Stimulated activated CD8-positive, alpha-beta memory T cell treated with anti-CD3 and anti-CD28 coated beads, Interleukin-15, amount 100 ng/mL, for 48 hours (primary cell): ENCODE measurements at places on chromosomes 3 and 15.
A peak's percentile ranks its signal among the peaks of the same experiment; 100 is the strongest.

- DNase-seq, result no peak
Measured at GRCh38 chr15:27278761-27279160, 307.8 kb downstream of the GABRG3 start.

- no peak for DNase-seq
Measured at GRCh38 chr3:175398676-175399075, 539.5 kb downstream of the NAALADL2 start.

DNA sequence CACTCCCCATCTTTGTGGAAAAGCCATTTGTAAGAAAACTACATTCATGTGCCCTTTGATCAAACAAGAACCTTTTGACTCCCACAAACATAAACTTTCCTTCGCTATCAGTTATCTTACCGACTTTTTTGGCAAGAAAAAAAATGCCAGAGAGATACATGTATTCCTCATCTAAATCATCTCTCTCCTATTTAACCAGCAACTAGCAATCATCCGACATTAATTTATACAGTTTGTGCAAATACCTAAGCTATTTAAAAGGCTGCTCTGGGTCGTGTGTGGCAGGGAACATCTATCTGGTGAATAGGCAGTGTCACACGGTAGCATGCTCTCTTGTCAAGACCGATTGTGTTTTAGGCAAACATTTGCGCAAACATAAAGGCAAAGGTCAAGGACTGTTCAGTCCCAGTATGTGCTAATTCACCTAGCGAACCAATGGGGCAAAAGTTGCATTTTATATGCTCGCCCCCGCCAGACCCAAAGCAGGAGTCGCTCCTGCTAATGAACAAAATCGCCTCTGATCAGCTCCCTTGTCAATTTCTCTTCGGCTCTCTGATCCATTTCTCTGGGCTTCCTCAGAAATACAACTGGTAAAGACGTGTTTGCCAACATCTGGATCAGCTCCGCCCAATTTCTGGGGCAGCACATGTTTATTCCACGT lies 37.7 kb downstream of the ZIC4 start:
- DNase-seq, result no peak

DNA sequence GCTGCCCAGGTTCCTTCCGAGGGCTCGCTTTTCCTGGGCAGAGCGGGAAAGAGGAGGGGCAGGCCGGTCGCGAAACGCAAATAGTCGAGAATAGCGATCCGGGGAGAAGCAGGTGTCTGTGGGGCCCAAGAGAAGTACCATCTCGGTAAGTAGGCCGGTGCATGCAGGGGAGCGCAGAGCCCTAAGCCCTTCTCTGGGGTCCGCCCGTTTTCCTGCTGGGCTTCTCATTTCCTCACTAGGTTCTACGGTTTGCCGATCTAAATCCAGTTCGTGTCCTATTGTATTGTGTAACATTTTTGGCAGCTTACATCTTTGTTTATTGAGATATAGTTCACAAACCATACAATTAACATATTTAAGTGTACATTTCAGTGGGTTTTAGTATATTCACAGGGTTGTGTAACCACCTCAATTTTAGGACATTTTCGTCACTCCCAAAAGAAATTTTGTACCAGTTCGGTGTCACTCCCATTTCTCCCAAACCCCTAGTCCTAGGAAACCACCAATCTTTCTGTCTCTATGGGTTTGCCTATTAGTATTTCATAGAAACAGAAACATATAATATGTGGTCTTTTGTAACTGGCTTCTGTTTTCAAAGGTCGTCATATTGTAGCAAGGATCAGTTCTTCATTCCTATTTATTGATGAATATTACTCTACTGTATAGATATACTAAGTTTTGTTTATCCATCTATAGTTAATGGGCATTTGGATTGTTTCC lies 6.8 kb upstream of the TRIM69 start:
- no peak for DNase-seq

- DNase-seq, result no peak
Measured at GRCh38 chr15:41411031-41411430, 5.9 kb upstream of the RTF1 start.

DNA sequence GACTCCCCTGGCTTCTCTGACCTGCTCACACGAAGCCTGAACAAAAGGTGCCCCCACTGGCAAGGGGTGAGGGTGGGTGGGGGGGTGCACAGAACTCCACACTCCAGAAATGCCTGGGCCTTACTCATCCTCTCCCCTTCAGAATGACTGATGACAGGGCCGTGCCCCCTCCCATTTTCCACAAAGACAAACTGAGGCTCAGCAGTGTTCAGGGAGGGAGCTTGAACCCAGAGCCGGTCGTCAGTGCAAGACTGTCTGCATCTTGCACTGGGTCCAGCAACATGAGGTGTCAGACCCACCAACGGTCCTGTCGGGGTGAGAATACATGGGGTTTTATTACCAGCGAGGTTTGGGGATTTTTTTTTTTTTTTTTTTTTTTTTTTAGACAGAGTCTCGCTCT lies 15.3 kb downstream of the IGDCC3 start:
- DNase-seq, result no peak

DNA sequence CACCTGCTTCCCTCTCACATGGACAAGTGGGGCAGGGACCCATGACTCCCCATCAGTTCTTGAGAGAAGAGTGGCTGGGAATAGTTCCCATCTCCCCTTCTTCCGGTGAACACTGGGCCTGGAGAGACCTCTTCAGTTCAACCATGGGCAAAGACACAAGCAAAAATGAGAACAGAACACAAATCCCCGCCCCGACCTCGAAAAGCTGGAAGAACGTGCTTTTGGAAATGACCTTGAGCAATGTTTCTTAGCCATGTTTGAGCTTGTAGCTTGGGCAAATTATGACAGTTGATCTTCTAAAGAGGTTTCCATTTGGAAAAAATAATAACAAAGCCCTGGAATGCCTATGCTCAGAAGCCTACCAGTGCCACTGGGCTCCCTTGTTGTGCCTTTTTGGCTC lies 59.0 kb downstream of the FAM174B start:
- DNase-seq, result no peak

GRCh38 chr3:109899925-109900324 lies 562.6 kb upstream of the DPPA4 start:
- DNase-seq, result no peak

GRCh38 chr15:40358471-40359353 lies 693 bp downstream of the DISP2 start:
- no peak for DNase-seq

- DNase-seq, result no peak
Measured at GRCh38 chr3:117217355-117217754, 507.8 kb downstream of the TUSC7 start.

- DNase-seq, result no peak
Measured at GRCh38 chr3:62378921-62379320, 5.6 kb upstream of the FEZF2 start.

- no peak for DNase-seq
Measured at GRCh38 chr3:45537970-45538640, 56.4 kb upstream of the LIMD1 start.

GRCh38 chr3:126483321-126483761 lies 7.7 kb upstream of the ZXDC start:
- no peak for DNase-seq

- no peak for DNase-seq
Measured at GRCh38 chr3:57803647-57804081, 47.6 kb downstream of the SLMAP start.

DNA sequence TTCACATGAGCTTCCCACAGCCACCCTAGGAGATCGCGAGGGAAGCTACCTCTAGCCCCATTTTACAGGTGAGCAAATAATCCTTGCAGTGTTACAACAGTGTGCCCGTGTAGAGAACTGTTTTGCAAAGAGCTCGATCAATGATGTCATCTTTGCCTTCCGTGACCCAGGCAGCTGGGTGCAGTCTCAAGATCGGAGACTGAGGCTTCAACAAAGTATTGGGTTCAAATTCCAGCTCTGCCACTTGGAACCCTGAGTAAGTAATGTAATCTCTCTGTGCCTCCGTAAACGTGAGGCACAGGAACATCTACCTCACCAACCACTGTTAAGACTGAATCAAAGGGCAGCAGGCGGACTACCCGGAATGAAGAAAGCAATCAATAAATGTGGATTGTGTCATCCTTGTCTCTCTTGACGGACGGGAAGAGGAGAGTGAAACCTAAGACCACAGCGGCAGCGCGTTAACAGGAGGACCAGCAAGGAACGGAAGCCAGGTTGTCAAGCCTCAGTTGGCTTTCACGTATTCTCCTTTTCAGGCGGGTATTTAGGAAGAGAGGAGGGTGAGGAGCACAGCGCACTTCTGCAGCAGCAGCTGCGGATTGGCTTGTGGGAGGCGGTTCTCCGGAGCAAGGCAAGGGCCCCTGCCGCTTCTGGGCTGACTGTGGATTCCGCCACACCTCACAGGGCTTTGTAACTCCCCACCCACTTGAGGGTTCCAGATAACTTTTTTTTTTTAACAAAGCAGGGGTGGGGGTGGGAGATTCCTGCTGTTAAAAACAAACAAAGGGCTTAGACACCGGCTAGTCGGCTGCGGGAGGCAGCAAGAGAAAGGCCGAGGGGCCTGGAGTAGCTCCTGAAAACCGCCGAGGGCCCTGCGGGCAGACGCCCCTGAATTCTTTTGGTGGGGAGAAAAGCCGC lies 1.5 kb upstream of the SMAD3 start:
- no peak for DNase-seq

DNA sequence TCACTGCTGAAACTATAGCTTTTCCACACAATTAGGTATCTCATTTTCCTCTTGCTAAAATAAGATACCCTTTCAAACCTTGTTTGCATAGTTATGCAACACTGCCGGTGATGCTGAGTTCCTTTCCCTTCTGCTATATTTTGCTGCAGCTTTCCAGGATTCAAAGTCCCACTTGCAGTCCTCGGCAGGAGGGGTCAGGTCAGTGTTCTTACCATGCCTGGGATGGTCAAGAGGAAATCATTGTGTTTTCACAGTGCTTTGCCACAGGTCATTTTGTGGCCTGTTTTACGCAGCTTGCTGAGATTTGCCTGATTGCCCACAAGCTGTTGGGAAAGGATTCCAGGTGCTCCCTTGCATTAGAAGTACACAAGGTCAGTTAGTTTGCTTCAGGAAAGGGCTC lies 156.9 kb downstream of the B3GALNT1 start:
- no peak for DNase-seq

GRCh38 chr15:80286055-80286454 lies 34.0 kb upstream of the CTXND1 start:
- no peak for DNase-seq

- DNase-seq, result no peak
Measured at GRCh38 chr15:78075490-78076230, 1.9 kb downstream of the TBC1D2B start.

DNA sequence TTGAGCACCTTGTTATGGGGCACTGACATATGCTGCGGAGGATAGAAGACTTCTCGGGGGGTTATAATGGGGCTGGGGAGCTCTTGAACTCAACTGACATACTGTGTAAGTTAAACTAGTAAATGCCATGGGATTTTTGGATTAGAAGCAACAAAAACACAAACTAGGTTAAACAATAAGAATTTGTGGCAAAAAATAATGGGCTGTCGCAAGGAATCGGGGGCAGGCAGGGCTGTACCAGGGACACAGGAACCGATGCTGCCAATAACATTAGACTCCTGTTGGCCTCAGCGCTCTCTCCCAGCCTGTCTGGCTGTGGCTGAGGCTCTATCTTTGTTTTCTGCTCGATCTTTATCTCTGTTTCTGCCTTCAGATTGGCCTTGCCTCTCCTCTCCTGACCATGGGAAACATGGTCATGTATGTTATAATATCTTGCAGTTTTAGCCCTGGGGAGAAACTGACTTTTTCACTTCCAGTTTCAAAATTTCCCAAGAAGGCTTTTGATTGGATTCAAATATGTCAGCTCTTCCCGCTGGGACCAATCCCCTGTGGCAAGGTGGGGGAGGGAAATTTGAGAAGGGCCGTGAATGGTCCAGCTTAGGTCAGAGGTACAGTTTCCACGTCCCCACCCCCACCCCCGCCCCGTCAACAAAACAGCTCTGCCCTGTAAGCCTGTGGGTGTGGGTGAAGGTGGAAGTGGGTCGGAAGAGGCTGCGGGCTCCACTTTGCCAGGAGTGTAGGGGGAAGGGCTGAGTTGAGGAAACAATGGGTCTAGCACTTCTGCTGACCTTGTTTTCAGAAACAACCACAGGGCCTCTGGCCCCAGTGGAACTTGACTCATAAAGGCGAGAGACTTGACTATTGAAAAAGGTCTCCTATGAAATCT lies 161.1 kb upstream of the TBL1XR1 start:
- peak; percentile 74 for DNase-seq

- DNase-seq, result no peak
Measured at GRCh38 chr3:104810896-104811295, 555.8 kb upstream of the ALCAM start.

- DNase-seq, result no peak
Measured at GRCh38 chr3:139439278-139439677, 37.0 kb downstream of the RBP2 start.

- no peak for DNase-seq
Measured at GRCh38 chr3:125079675-125080045, 23.9 kb upstream of the HEG1 start.

DNA sequence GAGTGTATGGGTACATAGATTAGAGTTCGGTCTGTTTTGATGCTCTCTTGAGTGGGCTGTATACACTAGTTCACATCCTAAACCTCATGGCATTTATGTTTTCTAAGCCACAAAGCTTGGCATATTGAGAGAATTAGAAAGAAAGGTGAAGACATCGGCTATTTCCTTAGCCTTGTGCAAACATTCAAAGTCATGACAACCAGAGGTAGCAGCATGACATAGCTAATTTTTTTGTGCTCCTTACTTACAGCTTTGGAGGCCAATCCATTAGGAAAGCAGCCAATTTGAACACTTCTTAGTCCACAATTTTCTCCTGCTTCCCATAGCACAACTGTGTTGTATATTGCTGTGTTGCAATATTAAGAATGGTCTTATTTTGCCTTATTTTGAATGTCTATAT lies 21.5 kb upstream of the AADAC start:
- DNase-seq, result no peak

- DNase-seq, result no peak
Measured at GRCh38 chr3:56238299-56238698, 230.0 kb downstream of the ERC2 start.

DNA sequence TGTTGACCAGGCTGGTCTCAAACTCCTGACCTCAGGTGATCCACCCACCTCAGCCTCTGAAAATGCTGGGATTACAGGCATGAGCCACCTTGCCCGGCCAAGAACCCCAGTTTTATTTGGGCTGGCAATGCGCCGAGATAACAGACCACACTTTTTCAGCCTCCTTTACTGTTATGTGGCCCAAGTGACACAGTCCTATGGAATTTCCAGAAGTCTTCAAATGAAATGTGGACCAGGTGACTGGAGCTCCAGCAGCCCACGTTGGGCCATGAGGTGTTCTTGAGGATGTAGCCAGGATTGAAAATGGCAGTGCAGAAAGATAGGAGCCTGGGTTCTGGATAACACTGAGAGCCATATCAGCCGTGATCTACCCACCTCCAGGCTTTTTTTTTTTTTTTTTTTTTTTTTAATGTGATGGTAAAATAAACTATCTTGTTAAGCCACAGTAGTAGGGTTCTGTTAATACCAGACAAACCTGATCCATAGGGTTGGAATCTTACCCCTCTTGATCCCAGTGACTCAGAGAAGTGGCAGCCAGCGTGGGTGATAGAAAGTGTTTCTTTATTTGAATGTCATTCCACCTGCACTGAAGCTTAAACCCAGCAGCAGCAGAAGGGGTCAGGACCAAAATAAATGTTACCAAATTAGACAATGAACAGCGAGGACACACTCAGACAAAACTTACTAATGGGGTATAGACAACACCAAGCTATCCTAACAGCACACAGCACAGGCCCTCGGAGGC lies 55.6 kb downstream of the LHFPL4 start:
- DNase-seq, result no peak
